GM12891 (cell line): ENCODE measurements at places on chromosomes 1 and 21.

DNA sequence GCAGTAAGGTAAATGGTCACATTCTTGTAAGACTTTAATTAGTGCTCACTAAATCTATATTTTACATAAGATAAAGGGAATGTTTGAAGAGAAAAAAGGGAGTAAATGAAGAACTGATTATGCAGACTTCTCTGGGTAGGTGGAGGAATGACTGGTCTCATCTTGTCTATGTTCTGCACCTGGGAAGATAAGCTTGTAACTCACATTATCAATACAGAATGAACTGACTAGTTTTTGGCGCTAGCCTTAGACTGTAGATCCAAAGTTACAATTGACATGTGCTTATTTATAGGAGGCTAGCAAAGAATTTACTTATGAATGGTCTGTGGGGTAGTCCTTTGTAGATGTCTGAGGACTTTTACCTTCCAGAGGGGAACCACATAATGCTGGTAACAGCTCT lies 214.9 kb upstream of the RAB4A start:
- no peak for DNase-seq

- DNase-seq = no peak
Measured at GRCh38 chr1:72498371-72498770, 216.0 kb upstream of the NEGR1 start.

DNA sequence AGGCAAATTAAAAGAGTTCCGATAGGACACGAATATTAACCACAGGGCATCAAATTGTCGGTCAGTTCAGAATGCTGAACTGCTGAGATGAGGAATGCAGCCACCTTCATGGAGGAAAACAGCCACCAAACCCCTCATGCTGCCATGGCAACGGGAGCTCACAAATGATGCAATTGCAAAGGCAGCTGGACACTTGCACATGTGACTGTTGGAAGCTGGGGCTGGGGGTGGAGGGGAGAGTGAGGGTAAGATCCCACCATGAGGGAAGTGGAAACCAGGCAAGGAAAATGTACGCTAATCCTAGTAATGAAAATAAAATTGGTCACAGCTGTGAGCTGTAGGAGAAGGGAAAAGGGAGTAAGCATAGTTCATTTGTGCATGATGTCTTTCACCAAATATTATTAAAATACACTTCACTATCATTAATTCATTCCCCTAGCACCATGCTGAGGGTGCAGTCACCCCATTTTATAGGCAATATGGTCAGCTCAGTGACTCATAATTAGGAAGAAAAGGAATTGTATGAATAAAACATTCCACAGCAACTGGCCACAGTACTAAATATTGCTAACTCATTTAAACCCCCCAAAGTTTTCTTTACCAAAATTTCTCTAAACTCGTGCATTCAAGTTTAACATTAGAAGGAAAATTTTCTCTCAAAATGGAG lies 15.3 kb downstream of the BECN2 start:
- DNase-seq = no peak

DNA sequence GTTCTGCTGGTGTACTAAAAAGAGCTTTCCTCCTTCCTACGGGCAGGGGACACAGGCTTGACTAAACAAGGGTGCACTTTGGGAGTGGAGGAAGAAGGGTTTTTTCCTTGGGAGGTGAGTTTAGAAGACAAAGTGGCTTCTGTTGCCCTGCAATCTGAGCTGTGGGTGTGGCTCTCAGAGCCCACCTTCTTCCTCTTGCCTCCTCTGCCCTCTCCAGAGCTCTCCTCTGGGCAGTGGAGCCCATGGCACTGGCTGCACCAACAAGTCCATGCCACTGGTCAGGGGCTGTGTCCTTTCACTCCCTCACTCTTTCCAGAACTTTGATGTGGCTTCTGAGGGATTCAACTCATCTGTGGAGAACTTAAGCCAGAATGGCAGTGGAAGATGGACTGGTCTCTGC lies 25.6 kb upstream of the PSMB2 start:
- DNase-seq = no peak

DNA sequence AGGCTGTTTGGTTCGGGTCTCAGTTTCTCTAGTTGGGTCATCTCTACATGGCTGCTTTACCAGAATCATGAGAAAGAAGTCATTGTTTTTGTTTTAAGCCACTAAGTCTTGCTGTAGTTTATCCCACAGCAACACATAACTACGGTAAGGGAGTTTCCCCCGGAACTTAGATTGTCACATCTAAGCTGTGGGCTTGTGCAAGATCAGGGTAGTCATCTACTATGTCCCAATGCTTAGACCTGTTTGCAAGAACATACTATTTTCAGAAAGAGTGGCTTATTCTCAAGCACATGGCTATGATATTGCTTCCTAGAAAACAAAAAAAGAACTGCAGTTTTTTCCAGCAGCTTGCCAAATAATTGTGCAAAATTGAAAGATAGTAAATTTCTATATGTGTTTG lies 18.0 kb upstream of the OLIG2 start:
- DNase-seq = no peak

GRCh38 chr1:160429125-160429561 lies 28.8 kb downstream of the VANGL2 start:
- DNase-seq = no peak

GRCh38 chr21:25421321-25422028 lies 185.8 kb downstream of the MRPL39 start:
- DNase-seq = no peak

GRCh38 chr1:233615571-233615970 lies 1.7 kb downstream of the KCNK1 start:
- no peak for DNase-seq

GRCh38 chr1:86993269-86993985 lies 79.0 kb downstream of the HS2ST1 start:
- no peak for DNase-seq

GRCh38 chr1:213533125-213533524 lies 454.6 kb upstream of the PROX1 start:
- DNase-seq = no peak

- peak; percentile 84 for DNase-seq
Measured at GRCh38 chr1:151070474-151071276, at the start of gene GABPB2. GABPB2 (plus strand) TSS chr1:151070761; CDS start chr1:151088190, 17,429 bp downstream.

DNA sequence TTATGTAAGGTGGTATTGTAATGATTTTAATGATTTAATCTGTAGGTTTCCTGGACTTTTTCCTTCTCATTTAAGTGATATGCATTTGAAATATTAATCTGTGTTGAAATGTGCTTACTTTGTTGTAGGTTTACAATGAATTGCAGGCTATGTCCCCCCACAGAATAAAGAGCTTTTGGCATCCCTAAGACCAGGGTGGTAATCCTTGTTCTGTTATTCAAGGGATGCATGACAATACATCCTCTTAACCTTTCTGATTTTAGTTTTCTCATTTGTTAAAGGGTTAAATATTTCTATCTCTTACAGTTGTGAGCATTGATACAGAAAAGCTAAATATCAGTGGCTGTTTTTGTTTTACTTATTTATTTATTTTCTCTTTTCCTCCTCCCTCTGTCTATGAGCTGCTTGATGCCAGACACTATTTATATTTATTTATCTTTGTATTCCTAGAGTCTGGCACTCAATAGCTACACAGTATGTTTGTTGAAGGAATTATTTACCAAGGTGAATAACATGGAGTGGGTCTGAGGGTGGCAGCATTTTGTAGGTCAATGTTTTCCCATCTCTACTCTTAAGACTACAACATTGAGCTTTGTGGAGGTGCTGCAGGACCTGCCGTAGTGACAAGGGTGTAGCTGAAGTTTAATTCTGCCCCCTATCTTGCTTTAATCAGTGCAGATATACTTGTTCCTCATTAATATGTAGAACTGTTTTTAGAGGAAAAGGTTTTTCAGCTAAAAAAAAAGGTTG lies 19.9 kb upstream of the ADGRL2 start:
- DNase-seq = no peak

- DNase-seq = no peak
Measured at GRCh38 chr1:174058624-174059023, 36.5 kb upstream of the RC3H1 start.

- peak; percentile 39 for DNase-seq
Measured at GRCh38 chr1:19582318-19582717, 61.8 kb upstream of the NBL1 start.

DNA sequence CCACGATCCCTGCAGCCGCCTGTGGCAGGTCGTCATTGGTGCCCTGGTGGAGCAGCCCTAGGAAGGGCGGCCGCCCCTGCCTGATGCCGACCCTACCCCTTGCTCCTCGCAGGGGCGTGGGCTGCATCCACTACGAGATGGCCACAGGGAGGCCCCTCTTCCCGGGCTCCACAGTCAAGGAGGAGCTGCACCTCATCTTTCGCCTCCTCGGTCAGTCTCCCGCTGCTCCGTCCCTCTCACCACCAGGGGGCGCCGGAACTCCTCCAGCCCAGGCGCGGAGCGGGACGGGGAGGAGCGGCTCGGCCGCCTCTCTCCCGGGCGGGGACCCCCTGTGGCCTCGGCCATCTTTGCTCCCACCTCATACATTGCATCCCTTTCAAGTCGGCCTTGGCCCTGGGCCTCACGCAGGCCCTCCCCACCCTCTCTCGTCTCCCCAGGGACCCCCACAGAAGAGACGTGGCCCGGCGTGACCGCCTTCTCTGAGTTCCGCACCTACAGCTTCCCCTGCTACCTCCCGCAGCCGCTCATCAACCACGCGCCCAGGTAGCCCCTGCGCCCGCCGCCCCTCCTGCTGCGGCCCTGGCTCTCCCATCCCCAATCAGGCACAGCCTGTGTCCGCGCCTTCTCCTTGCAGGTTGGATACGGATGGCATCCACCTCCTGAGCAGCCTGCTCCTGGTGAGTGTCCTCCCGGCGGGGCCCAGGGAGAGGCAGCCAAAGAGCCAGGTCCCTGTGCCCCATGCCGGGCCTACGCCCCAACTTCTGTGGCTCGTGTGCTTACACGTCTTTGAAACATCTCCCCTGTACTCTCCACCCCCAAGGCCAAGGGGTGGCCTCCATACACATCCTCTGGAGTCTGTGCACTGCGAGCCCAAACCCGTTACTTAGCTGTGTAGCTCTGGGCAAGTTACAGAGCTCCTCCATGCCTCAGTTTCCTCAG lies 24.7 kb downstream of the CDK18 start:
- peak; percentile 95 for DNase-seq

GRCh38 chr1:240363914-240364313 lies 248.0 kb downstream of the GREM2 start:
- DNase-seq = no peak

GRCh38 chr1:161737625-161738024 lies 12.0 kb upstream of the DUSP12 start:
- DNase-seq = no peak

GRCh38 chr1:92817986-92818764 lies 13.7 kb upstream of the RPL5 start:
- no peak for DNase-seq

- peak; percentile 30 for DNase-seq
Measured at GRCh38 chr1:231039161-231040018, 664 bp downstream of the FAM89A start.
